D341Med (cell line): ENCODE measurements at places on chromosomes 12 and 14.
A peak's percentile ranks its signal among the peaks of the same experiment; 100 is the strongest.

DNA sequence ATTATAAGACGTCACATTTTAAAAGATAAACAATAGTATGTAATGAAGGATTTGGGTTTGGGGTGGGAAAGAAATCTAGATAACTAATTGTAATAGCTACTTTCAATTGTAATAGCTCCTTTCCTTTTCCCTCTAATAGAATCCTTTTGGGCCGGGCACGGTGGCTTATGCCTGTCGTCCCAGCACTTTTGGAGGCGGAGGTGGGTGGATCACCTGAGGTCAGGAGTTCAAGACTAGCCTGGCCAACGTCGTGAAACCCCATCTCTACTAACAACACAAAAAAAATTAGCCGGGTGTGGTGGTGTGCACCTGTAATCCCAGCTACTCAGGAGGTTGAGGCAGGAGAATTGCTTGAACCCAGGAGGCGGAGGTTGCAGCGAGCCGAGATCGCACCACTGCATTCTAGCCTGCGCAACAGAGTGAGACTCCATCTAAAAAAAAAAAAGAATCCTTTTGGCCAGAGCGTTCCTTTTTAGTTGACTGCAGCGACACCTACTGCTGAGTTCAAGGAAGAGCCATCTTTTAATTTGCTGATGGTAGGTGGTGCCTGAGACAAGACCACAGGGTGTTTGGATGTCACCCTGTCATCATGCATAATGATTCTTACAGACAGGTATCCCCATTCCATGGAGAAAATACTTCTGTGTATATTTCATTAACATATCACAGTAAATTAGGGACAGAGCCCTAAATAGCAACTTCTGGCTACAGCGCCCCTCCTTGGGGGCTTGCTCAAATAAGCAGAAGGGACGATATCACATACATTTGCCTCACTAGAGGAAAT lies 79.5 kb downstream of the ARMH4 start:
- peak; percentile 72 for DNase-seq

DNA sequence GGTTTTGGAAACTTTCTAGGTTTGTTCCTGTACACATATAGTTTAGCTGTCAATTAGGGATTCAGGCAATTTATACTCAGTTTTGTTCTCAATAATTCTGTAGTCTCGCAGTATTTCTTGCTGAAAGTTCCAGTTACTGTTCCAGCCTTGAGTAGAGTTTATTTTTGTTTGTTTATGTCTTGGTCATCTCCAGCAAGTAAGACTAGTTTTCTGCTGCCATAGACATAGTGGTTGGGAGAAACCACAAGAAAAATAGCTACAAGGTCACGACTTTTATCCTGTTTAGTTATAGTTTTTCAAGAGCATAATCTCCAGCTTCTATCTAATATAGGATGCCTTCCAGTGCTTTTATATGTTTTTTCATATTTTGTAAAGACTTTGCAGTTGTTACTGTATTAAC lies 99.6 kb upstream of the FOXG1 start:
- no peak for DNase-seq

- no peak for DNase-seq
These were observed 18.8 kb downstream of the ASPG start for GRCh38 chr14:104104076-104104901.

DNA sequence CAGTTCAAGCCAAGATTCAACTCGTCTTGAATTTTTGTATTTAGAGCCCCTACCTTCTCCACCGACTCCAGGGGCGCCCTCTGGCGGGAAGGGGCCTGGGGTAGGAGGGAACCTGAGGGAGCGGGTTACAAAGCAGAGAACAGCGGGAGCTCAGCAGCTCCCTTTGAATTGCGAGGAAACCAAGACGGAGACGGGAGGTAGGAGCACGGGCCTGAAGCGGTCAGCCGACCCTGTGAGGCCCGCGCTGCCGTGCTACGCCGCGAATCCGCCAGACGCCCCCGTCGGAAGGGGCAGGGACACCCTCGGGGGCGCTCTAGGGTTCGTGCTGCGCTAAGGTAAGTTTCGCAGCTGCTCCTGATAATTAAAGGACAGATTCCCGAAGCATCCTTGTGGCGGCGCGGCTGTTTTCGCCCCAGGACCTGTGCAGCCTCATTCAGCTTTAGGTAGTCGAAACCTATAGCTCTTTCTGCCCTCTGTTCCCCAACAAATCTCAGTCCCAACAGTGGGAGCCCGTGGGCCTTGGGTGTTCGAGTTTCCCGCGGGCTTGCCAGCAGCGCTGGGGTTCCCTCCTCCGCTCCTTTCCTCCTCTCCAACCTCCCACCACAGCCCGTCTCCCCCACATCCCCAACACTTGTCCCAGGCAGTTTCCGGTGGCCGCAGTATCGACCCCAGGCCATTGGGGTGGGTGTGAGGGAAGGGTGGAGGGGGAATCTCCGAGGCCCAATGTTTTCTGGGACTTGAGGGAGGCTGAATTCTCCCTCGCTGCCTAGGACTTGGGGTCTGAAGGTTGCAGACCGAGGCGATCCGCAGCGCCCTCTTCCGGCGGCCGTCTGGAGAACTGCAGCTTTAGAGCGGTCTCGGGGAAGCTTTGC lies 5.1 kb upstream of the NKX2-1 start:
- peak; percentile 70 for DNase-seq

DNA sequence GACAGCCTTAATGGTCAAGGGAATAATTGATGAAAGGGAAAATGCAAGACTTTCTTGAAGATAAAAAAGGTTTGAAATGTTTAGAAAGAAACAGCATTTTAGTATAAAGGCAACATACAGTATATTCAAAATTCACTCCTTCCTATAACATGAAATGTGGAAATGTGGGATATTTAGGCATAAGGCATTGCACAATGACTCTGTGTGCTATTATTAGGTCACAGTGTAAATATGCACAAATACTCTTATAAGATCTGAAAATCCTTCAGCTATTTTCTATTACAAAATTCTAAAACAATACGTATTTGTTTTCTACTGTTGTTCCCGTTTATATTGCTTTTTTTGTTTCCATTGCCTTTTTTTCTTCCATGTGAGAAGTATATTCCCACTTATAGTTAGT lies 127.7 kb downstream of the SLC16A7 start:
- no peak for DNase-seq

DNA sequence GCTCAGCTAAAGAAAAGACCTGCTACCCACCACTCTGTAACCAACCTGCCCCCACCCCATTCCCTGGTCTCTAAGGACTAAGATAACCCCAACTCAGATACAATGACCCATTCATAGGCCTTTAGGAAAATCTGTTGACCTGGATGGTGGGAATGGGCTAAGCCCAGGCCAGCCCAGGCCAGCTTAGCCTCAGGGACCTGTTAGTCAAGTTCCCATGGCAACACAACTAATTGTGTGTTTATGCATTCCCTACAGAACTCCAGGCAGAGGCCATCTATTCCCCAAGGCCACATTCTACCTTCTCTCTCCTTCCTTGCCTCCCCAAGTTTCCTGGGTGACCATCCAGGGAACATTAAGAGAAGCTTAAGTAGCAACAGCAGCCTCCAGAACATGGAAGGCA lies 16.1 kb upstream of the KRT8 start:
- no peak for DNase-seq

GRCh38 chr14:67004521-67004920 lies 184.7 kb upstream of the GARIN2 start:
- DNase-seq, result no peak

DNA sequence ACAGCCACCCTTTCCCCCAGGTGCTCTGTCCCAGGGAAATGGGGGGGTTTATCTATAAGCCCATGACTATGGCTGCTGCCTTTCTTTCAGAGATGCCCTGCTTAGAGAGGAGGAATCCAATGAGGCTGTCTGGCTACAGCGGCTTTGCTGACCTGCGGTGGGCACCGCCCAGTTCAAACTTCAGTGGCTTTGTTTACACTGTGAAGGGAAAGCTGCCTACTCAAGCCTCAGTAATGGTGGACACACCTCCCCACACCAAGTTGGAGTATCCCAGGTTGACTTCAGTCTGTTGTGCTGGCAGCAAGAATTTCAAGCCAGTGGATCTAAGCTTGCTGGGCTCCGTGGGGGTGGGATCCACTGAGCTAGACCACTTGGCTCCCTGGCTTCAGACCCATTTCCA lies 869.2 kb downstream of the SLC6A15 start:
- no peak for DNase-seq
